KG1 (cell line): ENCODE measurements at places on chromosomes 6 and 20.
A peak's percentile ranks its signal among the peaks of the same experiment; 100 is the strongest.

DNA sequence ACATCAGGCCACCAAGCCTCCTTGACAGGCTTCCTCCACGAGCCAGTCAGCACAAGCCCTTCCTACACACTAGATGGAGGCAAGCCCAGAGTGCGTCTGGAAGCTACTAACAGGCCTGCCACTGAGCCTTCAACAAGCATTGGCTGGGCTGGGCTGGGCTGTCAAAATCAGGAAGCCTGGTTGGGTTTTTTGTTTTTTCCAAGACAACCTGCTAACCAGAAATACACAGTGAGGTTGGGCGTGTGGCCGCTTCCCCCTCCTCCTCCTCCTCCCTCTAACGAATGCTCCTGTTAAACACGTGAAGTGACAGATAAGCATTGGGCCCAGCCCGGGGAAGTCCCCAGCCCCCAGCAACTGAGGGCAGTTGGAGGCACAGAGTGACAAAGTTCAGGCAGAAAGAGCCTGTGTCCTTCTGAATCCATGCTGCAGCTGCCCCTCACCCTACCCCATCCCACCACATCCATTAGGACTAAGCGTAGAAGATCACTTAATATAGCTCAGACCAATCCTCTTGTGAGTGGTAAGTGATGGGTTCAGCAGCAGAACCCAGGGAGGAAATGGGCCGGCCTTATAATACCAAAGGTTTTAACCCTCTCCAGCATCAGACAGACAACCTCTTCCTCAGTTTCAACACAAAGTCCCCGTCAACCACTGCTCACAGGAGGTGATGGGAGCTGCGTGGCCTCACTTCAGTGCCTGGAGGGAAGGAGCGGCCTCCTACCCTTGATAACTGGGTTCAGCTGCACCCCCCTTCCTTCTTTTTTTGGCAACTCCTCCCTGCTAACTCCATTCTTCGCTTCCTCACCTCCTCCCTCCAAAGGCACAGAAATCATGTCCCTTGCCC, 1.1 kb downstream of the NFATC2 start:
- peak; percentile 71 for DNase-seq

GRCh38 chr6:156645097-156645496, 132.1 kb upstream of the ARID1B start:
- DNase-seq, result no peak

GRCh38 chr6:109824105-109824504, 133.0 kb downstream of the FIG4 start:
- no peak for DNase-seq

- DNase-seq, result no peak
These were observed 89.0 kb downstream of the IPCEF1 start for GRCh38 chr6:154267508-154268106.

DNA sequence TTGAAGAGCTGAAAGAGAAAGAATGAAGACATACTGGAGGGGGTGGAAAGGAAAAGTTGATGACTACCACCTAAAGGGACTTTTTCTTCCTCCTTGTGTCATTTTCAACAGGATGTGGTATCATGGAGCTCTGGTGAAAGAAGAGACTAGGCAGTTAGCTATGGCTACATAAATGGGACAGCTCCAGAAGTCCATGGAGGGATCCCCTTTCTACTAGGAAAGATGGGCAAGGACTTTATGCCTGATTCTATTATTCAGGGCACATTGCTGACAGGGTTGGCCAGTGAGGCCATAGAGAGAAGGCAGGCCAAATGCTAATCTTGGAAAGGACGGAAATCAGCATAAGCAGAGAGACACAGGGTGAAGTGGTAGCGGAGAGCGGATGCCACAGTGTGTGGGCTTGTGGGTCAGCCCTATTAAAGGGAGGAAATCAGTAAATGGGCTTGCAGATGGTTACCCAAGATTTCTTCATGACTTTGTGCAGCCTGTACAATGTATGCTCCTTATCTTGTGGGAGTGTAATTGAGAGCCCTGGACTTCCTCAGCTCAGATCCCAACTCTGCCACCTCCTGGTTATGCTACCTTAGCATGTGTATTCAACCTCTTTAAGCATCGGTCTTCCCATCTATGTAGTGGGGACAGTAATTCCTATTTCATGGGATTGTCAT, 77.4 kb upstream of the TMEM170B start:
- DNase-seq, result no peak

GRCh38 chr20:62707276-62707920, 1.2 kb upstream of the NTSR1 start:
- DNase-seq, result no peak

GRCh38 chr6:100378576-100378975, 86.1 kb downstream of the SIM1 start:
- no peak for DNase-seq

GRCh38 chr6:20084411-20084810, 127.9 kb downstream of the MBOAT1 start:
- DNase-seq, result no peak

GRCh38 chr20:22629927-22630326, 45.6 kb upstream of the FOXA2 start:
- no peak for DNase-seq

- DNase-seq, result no peak
These were observed 22.9 kb downstream of the RANBP9 start for GRCh38 chr6:13688692-13689196.

GRCh38 chr6:169799474-169799926, 48.1 kb downstream of the ERMARD start:
- no peak for DNase-seq

DNA sequence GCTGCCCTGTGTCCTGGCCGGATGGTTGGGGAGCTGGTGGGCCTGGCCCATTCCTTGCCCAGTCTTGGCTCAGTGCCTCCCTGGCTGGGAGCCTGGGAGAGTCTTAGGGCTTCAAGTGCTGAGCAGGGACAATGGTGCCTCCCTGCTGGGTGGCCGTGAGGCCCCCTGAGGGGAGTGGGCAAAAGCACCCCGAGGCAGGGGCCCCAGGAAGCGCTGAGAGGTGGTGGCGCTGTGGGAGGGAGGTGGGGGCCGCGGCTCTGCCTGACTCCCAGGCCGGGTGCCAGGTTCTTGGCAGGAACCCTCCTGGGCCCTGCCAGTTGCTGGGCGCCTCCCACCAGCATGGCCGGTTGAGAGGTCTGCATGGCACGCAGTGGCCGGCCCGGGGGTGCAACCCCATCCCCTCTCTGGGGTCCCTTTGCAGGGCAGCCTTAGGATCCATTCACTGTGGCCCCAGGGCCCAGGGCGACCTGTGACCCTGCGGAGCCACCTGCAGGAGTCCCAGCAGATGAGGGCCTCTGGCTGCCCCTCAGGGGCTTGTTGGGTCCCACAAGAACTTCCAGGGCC, 9.2 kb upstream of the RPS21 start:
- no peak for DNase-seq

- DNase-seq, result no peak
These were observed 611 bp upstream of the RAB22A start for GRCh38 chr20:58308680-58309527.

DNA sequence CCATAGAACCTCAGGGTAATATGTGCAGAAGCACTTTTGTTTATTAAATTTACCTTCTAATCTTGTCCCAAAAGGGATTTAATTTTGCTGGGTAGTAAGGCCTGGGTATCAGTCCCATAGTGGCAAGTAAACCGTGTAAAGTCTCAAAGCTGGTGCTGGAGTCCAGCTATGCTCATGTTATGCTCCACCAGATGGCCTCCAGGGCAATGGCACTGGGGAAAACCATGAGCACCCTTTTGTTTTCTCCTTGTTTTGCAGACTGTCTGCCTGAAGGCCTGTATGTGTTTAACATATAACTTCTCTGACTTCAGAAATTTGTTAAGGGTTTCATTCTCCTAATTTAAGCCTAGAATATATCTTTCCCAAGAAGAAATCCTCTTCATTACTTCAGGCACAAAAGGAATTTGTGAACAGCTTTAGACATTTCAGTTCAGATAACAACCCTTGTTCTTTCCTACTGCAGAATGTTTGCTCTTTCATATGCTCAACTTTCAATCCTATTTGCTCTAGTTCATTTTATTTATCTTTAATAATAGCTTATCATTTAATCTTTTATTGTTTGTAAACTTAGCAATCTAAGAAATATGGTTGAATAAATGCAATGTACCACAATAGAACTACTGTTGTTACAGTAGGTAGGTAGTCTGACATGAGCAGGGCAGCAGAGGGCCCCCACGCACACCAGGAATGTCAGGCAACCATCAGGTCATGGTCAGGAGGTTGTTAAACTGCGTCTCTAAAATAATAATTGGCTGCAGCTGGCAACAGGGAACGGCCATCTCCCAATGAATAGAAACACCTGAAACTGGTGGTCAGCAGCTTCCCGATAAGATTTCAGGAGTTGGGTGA, 162.8 kb downstream of the TENT5A start:
- DNase-seq, result no peak

GRCh38 chr6:71139249-71139648, 149.4 kb upstream of the OGFRL1 start:
- no peak for DNase-seq

- no peak for DNase-seq
These were observed 192.2 kb downstream of the TBC1D32 start for GRCh38 chr6:121142093-121142492.

DNA sequence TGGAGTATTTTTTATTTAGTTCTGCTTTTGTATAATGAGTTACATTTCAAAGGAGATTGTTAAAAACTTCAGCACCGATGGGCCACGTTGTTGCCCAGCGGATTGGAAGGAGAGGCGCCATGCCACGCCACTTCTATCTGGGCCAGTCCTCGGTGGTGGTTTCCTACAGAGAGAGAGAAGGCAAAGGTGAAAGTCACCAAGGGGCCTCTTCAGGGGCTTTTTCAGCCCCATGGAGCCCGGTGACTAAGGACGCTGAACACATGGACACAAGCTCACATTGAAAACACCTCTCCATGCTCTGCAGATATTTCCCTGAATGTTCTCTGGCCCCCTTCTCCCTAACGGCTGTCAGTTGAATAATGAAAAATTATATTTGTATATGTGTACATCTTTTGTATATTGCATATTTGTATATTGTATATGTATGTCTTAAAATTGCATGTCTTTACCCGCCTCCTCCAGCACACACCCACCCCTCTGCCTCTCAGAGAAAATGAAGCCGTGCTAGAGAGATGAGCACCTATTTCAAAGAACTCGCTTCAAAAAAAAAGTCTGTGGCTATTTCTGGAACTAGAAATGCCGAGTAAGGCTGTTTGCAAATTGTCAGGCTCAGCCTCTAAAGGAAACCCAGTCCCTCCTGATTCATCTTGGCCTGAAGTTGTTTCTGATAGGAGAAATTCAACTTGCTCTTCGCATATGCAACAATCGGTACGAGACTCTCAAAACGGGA, 91.9 kb upstream of the CDH4 start:
- no peak for DNase-seq

DNA sequence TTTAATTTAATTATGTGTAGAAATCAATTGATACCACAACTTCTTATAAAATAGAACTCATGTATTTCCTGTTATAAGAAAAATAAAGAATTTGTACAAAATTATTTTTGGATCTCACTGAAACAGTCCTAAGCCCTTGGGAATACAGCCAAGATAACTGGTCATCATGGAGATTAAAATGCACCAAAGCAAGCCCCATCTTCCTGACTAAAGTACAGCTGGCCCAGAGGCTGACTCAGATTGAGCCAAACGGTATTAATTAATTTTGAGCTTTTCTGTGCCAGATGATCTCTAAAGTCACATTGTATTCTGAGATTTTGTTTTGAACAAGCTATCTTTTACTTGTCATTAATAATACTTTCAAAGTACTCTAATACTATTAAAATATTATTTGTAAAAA, 978.5 kb downstream of the TBC1D32 start:
- DNase-seq, result no peak

DNA sequence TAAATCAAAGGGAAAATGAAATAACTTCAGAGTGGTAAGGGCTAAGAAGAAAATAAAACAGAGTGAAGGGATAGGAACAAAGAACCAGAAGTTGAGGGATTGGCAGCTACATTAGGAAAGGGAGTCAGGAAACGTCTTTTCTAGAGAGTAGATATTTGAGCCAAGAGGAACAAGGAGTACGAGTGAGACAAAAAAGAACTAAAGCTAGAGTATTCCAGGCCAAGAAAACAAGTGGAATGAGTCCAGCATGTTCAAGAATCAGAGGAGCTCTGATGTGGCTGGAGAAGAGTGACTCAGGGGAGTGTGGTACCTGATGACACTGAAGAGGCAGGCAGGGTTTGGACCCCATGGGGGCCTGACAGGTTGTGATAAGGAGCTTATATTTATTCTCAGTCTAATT, 66.3 kb downstream of the CEP162 start:
- no peak for DNase-seq

GRCh38 chr6:50457351-50457750, 256.0 kb upstream of the TFAP2D start:
- no peak for DNase-seq

- no peak for DNase-seq
These were observed 146.7 kb downstream of the TASP1 start for GRCh38 chr20:13492001-13492481.

DNA sequence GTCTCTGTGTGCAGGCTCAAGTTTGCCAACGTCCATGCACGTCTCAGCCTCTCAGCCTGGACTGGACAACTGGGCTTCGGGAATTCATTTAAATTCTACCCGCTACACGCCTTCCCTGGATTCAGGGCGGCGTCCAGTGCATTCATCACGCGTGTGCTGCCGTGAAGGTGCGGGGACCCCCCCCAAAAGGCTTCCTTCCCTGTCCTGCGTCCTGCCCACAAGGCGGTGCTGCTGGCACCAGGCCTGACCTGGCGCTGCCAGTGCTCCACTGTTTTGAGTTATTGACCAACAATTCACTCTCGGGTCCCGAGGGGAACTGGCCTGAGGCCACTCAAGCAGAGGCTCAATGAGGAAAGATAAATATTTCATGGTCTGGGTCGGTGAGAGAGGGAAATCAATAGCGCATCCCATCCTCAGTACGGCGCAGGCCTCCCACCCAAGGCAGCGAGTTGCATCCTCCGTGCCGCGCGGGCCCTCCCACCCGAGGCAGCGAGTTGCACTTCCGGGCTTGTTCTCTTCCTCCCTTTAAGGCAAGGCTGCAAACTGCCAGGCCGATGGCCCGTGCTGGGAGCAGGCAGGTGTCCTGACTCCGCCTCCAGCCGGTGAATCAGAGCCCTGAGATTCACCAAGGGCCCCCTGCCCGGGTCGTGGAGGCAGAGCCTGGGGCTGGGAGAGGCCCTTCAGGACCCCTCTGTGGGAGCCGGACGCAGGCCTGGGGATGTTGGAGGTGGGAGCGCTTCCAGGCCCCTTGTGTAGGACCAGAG, 22.8 kb upstream of the BHLHE23 start:
- DNase-seq, result no peak

GRCh38 chr6:2168480-2168879, 76.9 kb downstream of the GMDS start:
- no peak for DNase-seq

GRCh38 chr20:16922834-16923233, 174.7 kb downstream of the OTOR start:
- DNase-seq, result no peak

- peak; percentile 8 for DNase-seq
These were observed 40.2 kb downstream of the PLAGL1 start for GRCh38 chr6:143967706-143968376.

DNA sequence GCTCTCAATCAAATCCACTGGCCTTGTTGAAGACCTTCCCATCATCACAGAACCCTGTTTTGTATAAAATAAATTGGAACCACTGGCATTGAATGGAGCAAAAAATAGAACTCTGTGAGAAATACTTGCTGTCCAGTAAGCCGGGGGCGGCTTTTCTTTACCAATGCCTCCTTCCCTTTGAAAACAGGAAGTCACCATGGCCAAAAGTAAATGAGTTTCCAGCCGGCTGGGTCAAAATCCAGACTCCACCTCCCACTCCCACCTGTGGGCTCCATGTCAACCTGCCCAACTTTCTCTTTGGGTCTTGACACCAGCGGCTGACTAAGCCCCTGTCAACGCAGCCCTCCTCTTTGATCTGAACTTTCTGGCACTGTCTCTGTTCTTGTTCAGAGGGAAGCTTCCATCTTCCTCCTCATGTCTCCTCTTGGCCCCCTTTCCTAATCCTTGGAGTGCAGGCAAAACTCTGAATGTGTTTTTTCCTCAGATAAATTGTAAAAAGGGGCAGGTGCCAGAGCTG, 95.2 kb downstream of the TFAP2C start:
- DNase-seq, result no peak
